ENCODE measurements at places on chromosomes 1 and 21. TPM values are rescaled to one million over a fixed set of nuclear protein-coding genes. Genes with fewer than 3 reads are reported as not detected.
A peak's percentile ranks its signal among the peaks of the same experiment; 100 is the strongest.

- no peak for DNase-seq
Observed at GRCh38 chr1:59814901-59815825, at the start of gene HOOK1. HOOK1 (plus strand) TSS chr1:59814949; CDS start chr1:59815118, 169 bp downstream.

Gene OR10X1
- not detected for total RNA-seq

DNA sequence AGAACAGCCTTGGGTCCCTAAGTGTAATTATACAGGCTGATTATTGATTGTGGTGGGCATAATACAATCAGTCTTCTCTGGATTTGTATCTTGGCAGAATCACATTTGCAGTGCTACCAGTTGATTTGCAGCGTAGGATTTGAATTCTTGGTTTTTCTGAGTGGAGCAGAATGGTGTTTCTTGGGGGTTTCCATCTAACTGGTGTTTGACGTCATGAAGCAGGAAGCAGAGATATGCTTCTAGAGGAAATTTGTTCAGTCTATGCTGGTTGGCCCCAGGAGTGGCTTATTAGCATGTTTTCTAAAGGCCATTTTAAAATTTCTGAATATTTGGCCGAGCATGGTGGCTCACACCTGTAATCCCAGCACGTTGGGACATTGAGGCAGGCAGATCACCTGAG lies 3.4 kb downstream of the CTTNBP2NL start:
- DNase-seq, result no peak

DNA sequence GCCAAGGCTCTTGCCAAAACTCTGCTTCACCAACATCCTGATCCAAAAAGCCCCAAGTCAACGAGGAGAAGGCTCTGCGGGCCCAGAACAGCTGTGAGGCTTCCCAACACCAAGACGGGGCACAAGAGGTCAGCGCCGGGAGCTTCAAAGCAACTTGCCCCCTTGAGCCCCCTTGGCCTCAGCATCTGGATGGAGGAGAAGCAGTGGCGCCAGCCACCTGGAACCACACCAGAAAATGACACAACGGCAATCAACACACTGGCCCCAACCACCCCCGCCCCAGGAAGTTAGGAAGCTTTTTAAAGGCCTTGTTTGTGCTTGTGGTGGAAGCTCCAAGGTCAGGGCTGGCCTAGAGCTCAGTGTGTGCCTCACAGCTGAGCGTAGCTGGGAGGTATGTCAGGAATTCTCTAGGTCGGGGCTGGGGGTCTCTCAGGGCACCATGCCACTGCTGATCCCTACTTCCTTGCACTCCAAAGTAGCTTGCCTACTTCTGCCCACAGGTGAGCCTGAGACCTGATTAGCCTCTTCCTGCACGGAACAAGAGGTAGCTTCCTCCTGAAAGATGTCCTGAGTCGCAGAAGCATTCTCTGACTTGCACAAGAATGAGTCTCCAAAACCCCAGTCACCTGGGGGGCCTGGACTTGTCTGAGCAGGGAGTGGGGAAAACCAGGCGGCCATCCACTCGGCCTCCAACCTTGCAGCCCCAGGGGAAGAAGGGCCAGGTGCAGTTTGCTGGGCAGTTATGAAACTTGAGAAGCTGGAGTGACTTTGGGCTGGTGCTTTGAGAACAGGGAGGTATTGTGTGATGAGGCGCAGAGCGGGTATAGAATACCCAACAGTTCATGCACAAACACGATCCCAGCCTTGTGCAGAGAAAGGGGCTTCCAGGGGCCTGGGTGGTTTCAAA lies 9.7 kb upstream of the SRP9 start:
- peak; percentile 40 for DNase-seq

Gene RBP7
- total RNA-seq, result not detected

Gene APCS
- total RNA-seq, result not detected

GRCh38 chr1:54439550-54440223 lies 33.5 kb upstream of the SSBP3 start:
- no peak for DNase-seq

GRCh38 chr1:6082430-6082971 lies 36.8 kb downstream of the KCNAB2 start:
- DNase-seq, result peak; percentile 27

Gene CFHR3
- total RNA-seq, result not detected
